Activated naive CD4-positive, alpha-beta T cell (primary cell): ENCODE measurements at places on chromosomes 11 and 22.

- no peak for DNase-seq
Observed at GRCh38 chr11:110160437-110160836, 67.2 kb downstream of the ZC3H12C start.

- DNase-seq, result no peak
Observed at GRCh38 chr22:35863432-35863831, 145.8 kb downstream of the APOL5 start.

DNA sequence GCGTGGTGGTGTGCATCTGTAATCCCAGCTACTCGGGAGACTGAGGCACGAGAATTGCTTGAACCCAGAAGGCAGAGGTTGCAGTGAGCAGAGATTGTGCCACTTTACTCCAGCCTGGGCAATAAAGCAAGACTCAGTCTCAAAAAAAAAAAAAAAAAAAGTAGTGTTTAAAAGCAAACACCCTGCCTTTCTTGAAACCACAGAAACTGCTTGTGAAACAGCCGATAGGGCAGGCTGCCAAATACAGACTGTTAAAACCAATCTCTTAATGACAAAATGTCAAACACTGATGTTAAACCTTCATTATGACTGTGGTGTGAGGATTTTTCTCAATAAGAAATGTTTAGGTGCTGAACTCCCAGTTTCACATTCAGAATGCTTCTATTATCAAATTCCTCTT is 27.3 kb downstream of the MARK2 start:
- DNase-seq, result peak; percentile 60

DNA sequence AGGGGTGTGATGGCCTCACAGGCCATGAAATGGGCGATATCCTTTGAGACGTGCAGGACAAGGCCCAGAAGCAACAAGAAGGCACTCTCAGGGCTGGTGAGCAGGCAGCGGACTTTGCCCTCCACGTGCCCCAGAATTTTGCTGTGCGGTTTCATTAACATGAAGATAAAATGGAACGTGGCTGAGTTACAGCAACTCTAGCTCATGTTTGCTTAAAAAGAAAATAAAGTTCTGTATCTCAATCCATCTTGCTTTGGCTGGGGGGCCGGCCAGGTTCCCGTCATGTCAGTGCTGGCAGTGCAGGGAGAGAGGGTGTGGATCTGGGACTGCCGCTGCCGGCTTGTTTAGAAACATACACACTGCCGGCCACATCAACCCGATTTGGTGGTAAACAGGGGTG is 370.1 kb downstream of the OPCML start:
- DNase-seq, result no peak

DNA sequence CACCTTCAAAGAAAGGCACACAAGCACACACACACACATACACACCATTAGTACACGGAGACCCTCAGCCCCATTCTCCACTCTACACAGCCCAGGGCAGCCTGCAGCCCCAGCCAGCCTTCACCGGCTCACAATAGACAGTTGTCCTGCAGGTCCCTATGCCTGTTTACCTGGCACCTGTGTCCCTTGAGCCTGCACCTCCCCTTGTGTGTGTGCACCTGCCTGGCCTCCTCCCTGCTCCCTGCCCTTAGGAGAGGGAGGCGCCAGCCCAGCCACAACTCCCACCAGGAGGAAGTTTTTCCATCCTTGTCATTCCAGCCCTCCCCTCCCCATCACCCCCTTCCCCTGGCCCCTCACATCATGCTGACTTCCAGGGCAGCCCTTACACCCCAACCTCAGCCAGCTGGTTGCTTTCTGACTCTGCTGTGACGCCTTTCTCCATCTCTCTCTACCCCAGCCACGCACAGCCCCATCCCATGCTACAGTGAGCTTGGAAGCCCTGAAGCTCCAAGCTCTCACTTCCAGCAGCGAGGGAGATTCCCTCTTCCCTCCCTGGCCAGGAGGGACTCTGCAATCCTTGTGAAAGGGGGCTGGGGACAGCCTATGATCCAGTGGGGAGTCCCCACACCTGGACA is 4.4 kb downstream of the AHNAK start:
- no peak for DNase-seq

GRCh38 chr22:49052023-49052538 is 775.6 kb downstream of the BRD1 start:
- DNase-seq, result peak; percentile 15

GRCh38 chr11:36400766-36401455 is 104.8 kb downstream of the PRR5L start:
- DNase-seq, result no peak

DNA sequence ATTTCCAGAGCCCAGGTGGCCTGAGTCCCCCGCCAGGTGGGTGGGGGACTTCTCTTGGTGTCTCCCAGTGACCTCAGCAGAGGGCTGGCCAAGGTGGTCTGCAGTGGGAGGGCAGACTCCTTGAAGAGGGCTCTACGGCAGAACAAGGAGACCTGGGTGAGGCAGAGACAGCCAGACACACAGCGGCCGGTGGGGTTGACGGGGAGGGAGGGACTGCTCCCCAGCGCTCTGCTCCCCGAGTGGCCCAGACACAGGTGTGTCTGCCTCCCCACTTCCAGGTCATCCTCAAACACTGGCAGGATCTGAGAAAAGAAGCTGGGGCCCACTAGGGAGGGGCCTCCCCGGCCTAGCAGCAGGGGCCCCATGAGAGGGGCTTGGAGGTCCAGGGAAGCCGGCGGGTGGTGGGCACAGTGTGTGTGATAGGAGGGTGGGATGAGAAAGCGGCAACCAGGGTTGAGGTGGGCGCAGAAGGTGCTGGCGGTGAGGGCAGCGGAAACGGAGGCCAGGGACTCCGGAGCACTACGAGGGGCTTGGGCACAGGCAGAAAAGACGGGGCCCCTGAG is 30.1 kb downstream of the SYT7 start:
- DNase-seq, result no peak

DNA sequence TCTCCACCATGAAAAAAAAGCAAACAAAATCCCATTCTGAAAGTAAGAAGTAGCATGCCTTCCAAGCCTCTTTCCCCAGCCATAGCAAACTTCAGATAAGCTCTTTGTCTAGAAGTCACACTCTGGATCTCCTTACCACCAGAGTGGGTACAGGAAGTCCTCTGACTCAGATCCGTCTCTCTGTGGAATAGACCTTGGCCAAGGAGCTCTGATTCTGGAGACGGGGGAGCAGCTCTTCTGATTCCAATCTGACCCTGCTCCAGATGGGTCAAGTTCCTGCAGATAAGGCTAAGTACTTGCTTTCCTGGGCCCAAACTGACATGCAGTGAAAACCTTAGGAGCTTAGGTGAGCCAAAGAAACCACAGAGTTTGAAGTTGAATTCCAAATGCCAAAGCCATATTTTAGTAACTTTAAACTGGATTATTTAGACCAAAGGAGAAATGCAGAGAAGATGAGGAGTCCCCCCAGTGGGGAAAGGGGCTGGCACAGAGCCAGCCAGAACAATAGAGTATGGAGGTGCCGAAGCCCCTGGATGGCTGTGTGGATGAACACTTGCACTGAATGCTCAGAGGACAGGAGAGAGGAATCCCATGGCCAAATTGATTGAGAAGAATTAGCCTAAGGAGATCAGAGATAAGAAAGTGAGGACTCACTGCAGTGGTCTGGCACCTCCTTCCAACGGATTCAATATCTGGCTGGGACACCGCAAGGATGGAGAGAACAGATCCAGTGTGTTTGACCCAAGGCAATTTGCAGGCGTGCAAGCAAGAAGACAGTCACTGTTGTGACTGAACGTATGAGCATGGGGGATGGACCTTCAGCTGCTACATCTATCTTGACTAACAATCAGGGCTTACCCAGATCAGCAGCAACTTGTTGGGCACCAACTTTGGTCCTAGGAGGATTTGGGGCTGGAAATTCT is 54.9 kb downstream of the ENDOD1 start:
- DNase-seq, result no peak

DNA sequence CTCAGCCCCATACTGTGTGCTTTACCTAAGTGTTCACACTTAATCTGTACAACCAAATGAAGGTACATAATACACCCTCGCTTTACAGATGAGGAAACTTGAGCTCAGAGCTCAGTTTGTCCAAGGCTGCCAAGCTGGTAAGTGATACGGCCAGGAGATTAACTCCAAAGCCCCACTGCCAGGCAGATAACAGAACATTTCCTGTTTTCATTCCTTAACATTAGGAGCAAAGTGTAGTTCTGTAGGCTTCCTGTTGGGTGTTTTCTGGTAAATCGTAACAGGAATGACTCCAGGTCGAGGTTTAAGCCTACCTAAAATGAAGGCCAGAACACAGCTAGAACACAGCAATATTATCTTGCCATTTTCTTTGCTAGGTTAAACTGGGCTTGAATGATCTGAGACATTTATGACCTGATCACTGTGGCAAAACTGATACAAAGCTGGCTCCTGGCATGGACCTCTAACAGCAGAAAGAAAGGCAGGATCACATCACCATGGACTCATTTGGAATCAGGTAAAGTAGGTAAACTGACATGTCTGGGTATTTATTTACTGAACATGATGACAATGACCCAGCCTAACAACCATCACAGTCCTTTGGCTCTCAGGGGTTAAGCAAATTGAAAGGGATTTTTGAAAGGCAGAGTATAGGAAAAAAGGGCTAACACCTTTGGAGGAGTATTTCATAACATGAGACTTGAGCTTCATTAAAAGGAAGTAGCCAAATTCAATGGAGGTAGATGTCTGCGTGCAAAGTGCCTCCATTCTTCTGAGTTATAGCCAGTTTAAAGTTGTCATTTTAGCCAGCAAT is 3.9 kb upstream of the NUP50 start:
- no peak for DNase-seq

GRCh38 chr22:39419096-39419495 is 19.5 kb downstream of the TAB1 start:
- no peak for DNase-seq
